Activated naive CD8-positive, alpha-beta T cell treated with anti-CD3 and anti-CD28 coated beads for 36 hours (primary cell): ENCODE measurements at places on chromosomes 1 and 21. TPM values are rescaled to one million over a fixed set of nuclear protein-coding genes. Genes with fewer than 3 reads are reported as not detected.
A peak's percentile ranks its signal among the peaks of the same experiment; 100 is the strongest.

- peaks cover 32% of the 10 kb centered on the region for H3K27me3 ChIP-seq
- H3K36me3 ChIP-seq, result no peaks in the 10 kb centered on the region
- no peak overlapping the region for H3K4me3 ChIP-seq
- H3K27ac ChIP-seq, result no peak overlapping the region
- no peaks in the 10 kb centered on the region for H3K4me1 ChIP-seq
These were observed 40.4 kb downstream of the HUNK start for GRCh38 chr21:31913182-31913608.

DNA sequence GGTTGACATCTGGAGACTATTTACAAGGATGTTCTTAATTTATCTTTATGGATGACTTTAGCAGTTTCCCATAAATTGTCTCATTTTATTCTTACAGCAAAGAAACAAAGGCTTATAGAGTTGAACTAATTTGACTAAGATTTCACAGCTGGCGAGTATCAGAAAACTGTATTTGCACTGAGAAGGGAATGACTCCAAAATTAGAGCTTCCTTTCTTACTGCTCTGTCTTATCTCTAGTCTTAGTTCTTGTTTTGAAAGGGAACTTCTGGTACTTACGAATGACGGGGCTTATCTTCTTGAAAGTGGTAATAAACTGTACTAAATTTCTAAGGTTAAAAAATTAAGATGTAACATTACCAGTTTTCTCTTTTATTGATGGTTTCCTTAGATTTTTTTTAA, 13.6 kb downstream of the CNST start:
- H3K27me3 ChIP-seq, result no peaks in the 10 kb centered on the region
- no peak overlapping the region for H3K27ac ChIP-seq
- peaks cover 35% of the 10 kb centered on the region for H3K36me3 ChIP-seq

DNA sequence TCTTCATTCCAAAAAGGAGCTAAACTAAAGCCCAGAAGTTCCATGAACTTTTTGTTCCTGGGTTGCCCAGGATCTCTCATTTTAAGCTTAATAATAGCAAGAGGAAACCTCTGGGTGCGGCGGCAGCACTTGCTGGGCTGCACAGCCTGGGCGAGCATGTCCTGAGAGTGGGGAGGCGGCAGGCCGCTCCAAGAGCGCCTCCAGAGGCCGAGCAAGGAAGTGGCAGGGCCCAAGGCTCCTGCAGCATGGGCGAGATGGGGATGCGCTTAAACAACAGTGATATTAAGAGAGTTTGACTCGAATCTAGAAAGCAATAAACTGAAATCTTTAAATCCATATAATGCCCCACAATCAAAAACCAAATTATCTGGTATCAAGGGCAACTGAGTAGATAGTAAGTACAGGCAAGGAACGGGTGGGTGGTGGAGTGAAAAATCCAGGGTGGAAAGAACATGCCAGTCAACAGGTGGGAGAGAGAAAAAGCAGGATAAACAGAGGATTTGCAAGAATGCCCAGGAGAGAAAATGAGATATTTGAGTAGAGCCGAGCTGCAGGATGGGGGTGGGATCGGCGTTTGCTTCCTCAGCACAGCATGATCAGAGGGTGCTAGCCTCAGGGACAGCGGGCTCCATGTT, 14.1 kb upstream of the TNR start:
- peaks cover 7% of the 10 kb centered on the region for H3K27me3 ChIP-seq
- H3K27ac ChIP-seq, result no peak overlapping the region
- H3K4me3 ChIP-seq, result no peak overlapping the region

- peaks cover 7% of the 10 kb centered on the region for H3K36me3 ChIP-seq
- H3K4me3 ChIP-seq, result peak overlapping the region; percentile 53
- H3K4me1 ChIP-seq, result peaks cover 7% of the 10 kb centered on the region
- no peaks in the 10 kb centered on the region for H3K27me3 ChIP-seq
- H3K27ac ChIP-seq, result peak overlapping the region; percentile 65
These were observed 11.9 kb upstream of the MRPL55 start for GRCh38 chr1:228120857-228121489.

DNA sequence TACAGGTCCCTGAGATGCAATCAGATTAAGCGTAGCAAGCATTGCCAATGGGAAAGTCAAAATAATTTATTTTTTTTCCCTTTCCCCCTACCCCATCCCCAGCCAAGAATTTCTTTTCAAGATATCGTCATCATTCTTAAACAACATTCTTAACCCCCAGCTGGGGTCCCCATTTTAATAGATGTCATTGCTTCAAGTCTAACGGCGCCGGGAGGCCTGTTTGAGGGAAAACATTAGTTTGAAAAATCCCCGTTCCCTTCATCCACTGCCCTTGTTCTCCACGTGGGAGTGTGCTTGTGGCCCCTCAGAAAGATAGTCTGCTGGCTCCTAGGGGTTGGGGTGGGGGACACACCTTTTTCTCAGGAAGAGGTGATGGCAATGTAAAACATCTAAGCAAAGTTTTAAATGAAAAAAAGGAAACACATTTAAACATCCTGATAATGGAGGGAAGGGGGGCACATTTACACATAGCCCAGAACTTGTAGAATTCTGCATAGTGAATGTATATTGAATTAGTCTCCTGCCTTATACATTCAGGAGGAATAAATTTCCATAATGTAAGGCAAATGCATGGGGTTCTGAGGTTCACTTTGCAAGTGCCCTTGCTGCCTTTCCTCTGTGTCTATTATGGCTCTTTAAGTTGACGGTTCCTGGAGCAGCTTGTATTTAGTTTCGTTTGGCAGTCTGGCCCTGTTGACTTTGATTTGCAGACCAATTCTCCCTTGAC, 6.8 kb downstream of the TRNP1 start:
- no peak overlapping the region for H3K4me3 ChIP-seq
- no peaks in the 10 kb centered on the region for H3K36me3 ChIP-seq
- no peak for DNase-seq
- peaks cover 9% of the 10 kb centered on the region for H3K4me1 ChIP-seq
- peaks cover 28% of the 10 kb centered on the region for H3K27me3 ChIP-seq

Gene PLCH2
- 1.2 TPM for total RNA-seq

- no peak overlapping the region for H3K4me3 ChIP-seq
- H3K36me3 ChIP-seq, result no peaks in the 10 kb centered on the region
- H3K4me1 ChIP-seq, result no peaks in the 10 kb centered on the region
- no peaks in the 10 kb centered on the region for H3K27me3 ChIP-seq
These were observed 108.0 kb downstream of the TNNI3K start for GRCh38 chr1:74343216-74343615.

Gene MTOR
- 43.0 TPM for total RNA-seq

- H3K27ac ChIP-seq, result no peak overlapping the region
- H3K27me3 ChIP-seq, result no peaks in the 10 kb centered on the region
- peaks cover 1% of the 10 kb centered on the region for H3K4me1 ChIP-seq
- no peak for DNase-seq
- H3K36me3 ChIP-seq, result peaks cover 30% of the 10 kb centered on the region
These were observed 30.3 kb downstream of the YARS1 start for GRCh38 chr1:32786856-32787255.

- no peak overlapping the region for H3K27ac ChIP-seq
- DNase-seq, result no peak
- H3K4me3 ChIP-seq, result no peak overlapping the region
- H3K36me3 ChIP-seq, result peaks cover 4% of the 10 kb centered on the region
- no peaks in the 10 kb centered on the region for H3K27me3 ChIP-seq
These were observed 36.9 kb downstream of the ATP1B1 start for GRCh38 chr1:169143346-169143745.

- no peak overlapping the region for H3K4me3 ChIP-seq
- H3K36me3 ChIP-seq, result no peaks in the 10 kb centered on the region
- no peaks in the 10 kb centered on the region for H3K4me1 ChIP-seq
These were observed 57.2 kb downstream of the EDN2 start for GRCh38 chr1:41427122-41427913.

DNA sequence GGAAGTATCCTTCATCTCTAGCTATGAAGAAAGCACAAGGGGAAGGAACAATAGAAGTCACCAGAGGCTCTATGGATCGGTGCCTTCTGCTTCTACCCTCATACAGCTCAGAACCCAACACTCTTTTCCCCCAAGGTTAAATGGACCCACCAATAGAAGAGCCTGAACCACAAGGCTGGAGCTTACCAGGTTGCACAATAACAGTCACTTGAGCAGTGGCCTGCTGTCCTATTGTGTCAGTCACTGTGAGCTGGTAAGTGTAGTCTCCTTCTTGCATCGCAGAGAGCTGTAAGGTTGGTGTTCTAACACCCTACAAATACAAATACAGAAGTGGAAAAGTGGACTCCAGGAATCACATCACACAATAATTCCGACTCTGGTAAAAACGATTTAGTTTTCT, 103.0 kb downstream of the KIAA0319L start:
- peaks cover 6% of the 10 kb centered on the region for H3K36me3 ChIP-seq
- peaks cover 23% of the 10 kb centered on the region for H3K4me1 ChIP-seq
- H3K27me3 ChIP-seq, result no peaks in the 10 kb centered on the region
- H3K27ac ChIP-seq, result peak overlapping the region; percentile 45
- DNase-seq, result no peak

- H3K4me3 ChIP-seq, result no peak overlapping the region
- H3K4me1 ChIP-seq, result no peaks in the 10 kb centered on the region
- no peak overlapping the region for H3K27ac ChIP-seq
- no peaks in the 10 kb centered on the region for H3K36me3 ChIP-seq
- DNase-seq, result peak; percentile 7
These were observed 64.3 kb upstream of the TRABD2B start for GRCh38 chr1:48061162-48062136.
